ENCODE measurements at places on chromosomes 16 and 17. TPM values are rescaled to one million over a fixed set of nuclear protein-coding genes. Genes with fewer than 3 reads are reported as not detected.

GRCh38 chr17:76345377-76345974, 8.2 kb downstream of the PRPSAP1 start:
- DNase-seq, result no peak

DNA sequence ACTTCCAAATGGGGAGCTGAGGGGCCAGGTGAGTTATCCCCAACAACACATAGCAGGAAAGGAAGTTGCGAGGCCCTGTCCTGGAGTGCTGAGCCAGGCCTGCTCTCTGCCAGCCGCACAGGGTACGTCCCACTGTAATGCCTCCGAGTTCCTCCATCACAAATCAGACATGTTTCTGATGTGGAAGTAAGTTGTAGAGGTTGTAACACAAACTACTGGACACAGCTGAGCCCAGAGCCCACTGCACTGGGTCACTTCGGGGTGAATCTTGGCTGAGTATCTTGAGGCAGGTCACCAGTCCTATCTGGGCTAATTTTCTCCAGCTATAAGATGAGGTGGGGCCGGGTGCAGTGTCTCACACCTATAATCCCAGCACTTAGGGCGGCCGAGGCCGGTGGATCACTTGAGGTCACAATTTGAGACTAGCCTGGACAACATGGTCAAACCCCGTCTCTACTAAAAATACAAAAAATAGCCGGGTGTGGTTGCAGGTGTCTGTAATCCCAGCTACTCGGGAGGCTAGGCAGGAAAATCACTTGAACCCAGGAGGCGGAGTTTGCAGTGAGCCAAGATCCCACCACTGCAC, 100.8 kb upstream of the CDH5 start:
- peak; percentile 13 for DNase-seq

DNA sequence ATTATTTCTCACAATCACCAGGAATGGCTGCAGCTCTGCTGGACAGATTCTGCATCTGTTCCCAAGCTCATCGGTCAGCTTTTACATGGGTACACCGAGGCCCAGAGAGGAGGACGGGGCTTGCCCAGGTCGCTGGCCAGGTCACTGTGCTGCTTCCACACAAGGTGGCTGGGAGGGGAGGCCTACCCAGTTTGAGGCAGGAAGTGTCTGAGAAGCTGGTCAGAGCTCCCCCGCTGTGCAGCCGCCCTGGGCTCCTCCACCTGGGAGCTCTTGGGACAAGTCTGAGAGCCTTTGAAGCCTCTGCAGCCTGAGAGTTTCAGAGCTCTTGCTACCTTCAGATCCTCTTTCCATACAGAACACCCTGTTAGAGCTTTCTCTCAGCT, 143.3 kb downstream of the CLEC16A start:
- DNase-seq, result no peak

The DPEP3 gene
- 0.29 TPM for total RNA-seq

- peak; percentile 63 for DNase-seq
Measured at GRCh38 chr17:32519228-32520103, 32.7 kb downstream of the CDK5R1 start.

The KRT27 gene
- not detected for total RNA-seq

DNA sequence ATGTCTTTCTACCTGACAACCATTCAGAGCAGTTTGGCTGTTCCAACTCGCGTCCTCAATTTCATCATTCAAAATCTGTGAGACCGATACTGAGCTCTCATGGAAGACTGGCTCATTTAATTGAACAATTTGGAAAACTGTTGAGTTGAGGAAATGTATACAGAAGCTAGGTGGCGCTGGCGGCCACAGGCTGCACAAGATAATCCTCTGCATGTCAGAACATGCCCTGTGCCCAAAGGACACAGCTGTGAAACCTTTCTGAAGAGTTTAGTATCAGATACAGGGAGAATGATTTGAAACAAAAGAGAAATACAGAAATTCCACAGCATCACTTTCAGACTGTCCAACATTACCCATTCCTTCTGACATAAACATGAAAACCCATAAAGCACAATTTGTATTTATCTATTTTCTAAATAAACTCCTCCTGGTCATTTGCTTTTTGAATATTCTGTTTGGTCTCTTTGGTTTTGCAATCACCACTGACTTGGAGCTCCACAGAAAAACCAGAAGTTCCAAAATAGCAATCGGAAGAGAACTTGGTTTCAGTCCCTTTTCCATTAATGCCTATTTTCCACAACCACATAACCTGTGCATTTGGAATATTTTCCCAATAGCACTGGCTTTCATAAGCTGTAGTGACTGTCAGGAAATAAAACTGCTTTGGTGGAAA, 192.8 kb downstream of the MAP2K6 start:
- DNase-seq, result peak; percentile 67

The NPIPB9 gene
- 12.3 TPM for total RNA-seq

The PCTP gene
- total RNA-seq, result 25.0 TPM

The CCL14 gene
- 12.4 TPM for total RNA-seq

The KRTAP9-2 gene
- not detected for total RNA-seq

GRCh38 chr17:74156878-74157277, 46.6 kb upstream of the RPL38 start:
- DNase-seq, result no peak

GRCh38 chr17:30101686-30102390, 14.8 kb upstream of the NSRP1 start:
- no peak for DNase-seq

The RNF112 gene
- total RNA-seq, result 2.9 TPM

DNA sequence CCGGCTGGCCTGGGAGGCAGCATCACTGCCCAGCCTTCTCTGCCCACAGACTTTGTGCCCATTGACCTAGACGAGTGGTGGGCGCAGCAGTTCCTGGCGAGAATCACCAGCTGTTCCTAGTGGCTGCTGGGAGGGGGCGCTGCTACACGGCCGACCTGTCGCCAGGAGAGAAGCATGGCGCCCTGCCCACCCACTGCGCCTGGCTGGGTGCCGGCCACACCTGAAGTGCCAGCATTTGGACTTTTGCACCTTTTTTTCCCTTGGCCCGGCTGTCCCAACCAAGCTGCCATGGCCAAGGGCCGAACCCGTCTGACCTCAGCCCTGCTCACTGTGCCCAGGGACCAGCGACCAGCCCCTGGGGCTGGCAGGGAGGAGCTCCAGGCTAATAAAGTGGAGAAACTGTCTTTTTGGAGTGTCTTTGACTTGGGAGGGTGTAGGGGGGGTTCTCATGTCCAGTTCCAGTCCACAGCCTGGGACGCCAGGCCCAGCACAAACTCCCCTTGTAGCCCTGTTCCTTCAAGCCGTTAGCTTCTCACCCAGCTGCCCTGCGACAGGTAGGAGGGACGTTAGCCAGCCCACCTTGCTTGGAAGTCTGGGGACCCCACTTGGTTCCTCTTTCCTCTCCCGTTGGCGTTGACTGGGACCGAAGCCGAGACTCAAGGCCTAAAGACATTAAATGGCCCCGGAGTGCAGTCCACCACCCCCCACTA, 939 bp upstream of the WDR90 start:
- DNase-seq, result no peak

DNA sequence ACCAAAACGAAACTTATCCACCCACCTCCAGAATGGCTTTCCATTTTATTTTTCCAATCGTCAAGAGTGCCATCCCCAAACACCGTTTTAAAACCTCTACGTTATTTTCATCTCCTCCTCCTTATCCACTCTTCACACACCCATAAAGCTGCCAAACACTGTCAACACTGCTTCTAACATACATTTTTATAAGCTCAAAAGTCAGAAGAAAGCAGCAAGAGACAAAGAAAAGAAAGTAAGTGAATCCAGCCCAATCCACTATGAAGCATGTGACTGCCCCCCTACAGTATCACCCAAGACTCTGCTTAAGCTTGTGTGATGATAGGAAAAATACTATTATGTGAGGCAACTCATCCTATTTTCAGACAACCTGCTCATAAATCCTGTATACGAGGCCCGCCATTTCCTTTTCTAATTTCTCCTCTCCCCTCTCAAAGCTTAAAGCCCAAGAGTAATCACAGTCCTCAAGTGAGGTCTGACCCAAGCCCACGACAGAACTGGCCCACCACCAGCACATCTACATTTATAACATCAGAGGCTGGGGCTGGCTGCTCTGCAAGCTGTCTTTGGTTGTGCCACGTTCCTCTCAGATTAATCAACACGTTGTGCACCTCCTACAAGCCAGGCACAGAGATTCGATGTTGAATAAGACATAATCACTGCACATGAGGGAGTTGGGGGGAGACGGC, 16.3 kb downstream of the USP31 start:
- no peak for DNase-seq

GRCh38 chr17:3798273-3799180, 2.5 kb downstream of the ITGAE start:
- no peak for DNase-seq

GRCh38 chr17:82107341-82107860, 9.4 kb upstream of the FASN start:
- DNase-seq, result no peak

The ASPHD1 gene
- total RNA-seq, result 2.5 TPM

- peak; percentile 88 for DNase-seq
Measured at GRCh38 chr17:48026502-48027321, 10.9 kb downstream of the COPZ2 start.

GRCh38 chr16:23801378-23801777, 34.4 kb upstream of the PRKCB start:
- DNase-seq, result peak; percentile 57

The ZNF423 gene
- 5.9 TPM for total RNA-seq

Data from breast epithelium (tissue), 4 donors.